Right lung (tissue), 10 donors: ENCODE measurements at places on chromosomes 2 and 18. TPM values are rescaled to one million over a fixed set of nuclear protein-coding genes. Genes with fewer than 3 reads are reported as not detected.

DNA sequence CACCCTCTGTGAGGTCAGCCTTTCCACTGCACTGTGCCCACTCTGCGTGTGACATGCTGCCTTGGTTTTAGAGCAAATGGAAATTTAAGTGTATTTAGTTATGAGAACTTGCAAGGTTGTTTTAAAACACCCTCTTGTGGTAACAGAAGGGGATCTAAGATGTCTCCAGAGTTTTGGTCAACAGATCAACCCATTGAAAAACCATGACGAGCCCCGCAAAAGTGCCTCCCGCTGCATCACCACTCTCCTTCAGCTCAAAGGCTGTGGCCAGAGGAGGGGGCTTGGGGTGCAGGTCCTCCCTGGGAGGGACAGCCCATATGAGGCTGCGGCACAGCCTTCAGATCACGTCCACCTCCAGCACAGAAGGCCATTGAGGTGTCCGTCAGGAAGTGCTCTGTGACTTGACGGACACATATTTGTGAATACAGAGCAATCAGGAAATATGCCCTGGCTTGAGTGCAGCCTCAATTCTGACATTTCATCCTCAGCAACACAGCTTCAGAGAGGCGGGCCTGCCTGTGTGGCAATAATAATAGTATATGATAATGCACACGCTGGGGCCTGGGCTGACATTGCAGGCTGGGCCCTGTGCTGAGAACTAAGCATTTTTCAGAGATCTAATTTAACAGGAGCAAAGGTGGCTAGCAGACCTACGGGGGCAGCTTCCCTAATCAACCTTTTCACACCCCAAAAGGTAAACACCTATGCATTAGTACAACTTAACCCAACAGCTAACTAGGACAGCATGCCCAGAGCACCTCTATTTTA, 213.9 kb downstream of the ANAPC1 start:
- no peak for DNase-seq

DNA sequence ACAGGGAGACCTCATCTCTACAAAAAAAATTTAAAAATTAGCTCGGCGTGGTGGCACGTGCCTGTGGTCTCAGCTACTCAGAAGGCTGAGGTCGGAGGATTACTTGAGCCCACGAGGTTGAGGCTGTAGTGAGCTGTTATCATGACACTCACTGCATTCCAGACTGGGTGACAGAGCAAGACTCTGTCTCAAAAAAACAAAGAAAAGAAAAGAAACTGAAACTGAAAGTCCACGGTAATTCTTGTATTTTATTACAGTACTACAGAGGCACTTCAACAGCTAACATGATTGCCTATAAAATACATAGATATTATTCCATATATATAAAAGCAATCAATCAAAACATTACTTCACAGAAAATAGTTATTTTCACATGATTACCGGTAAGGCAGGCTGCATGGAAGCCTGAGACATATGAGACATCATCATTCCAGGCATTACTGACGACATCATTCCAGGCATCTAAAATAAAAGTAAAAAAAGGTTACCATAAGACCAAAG, 23.1 kb downstream of the PRPF40A start:
- no peak for DNase-seq

GRCh38 chr18:22348521-22349316, 69.0 kb downstream of the CTAGE1 start:
- peak; percentile 56 for DNase-seq

DNA sequence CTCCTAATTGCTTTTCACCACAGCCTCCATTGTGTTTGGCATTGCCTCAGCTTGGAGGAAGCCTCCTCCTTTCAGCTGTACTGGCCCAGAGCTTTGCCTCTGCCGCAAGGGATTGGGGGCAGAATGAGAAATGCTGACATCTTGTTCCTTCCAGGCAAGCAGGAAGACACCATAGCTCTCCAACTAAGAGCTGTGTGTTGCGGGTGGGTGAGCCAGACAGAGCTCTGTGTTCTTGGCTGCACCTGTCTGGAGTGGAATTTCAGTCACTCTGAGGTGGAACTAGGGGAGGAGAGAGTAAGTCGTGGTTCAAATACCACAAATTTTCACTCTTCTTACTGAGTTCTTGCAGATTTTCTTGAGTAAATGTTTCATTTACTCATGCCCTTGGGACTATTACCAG, 36.6 kb upstream of the KCNF1 start:
- DNase-seq, result no peak

DNA sequence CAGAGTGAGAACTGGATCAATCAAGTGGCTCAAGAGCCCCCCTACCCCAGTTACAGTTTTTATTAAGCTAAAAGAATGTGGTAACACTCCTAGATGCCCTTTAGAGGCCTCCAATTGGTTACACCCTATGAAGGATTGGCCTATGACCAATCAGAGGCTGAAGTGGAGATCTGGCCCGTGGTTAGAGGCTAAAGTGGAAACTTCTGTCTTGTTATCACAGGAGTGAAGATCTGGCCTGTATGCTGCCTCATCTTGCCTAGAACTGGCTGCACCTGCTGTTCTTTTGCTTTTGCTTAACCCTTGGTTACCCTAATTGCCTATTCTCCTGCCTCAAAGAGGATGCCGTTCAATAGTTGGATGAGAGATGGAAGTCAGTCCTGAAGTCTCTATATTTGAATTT, 100.1 kb upstream of the MAP2 start:
- DNase-seq, result no peak

SERPINB2 gene
- polyA plus RNA-seq, result 0.24 TPM

DNA sequence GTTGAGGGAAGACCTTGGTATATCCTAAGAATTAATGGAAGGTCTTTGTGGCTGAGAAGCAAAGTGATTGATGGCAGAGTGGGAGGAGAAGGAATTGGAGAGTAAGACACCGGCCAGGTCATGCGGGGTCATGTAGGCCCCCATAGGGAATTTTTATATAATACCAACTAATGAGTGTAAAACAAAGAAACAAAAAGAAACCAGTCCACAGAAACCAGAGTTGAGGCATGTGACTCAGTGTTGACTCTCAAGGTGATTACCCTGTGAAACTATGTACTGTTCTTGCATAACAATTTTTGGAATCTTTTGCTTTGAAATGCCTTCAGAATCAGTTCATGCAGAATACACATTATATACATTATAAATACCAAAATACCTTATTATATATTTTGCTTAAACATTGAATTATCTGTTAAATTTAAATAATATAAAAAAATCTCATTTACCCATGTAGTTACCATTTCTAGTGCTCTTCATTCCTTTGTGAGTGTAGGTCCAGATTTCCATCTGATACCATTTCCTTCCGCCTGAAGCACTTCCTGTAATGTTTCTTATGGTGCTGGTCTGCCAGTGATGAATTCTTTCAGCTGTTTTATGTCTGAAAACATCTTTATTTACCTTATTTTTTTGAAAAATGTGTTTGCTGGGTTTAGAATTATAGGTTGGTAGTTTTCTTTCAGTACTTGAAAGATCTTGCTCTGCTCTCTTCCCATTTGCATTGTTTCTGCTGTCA, 8.6 kb downstream of the CLIP4 start:
- DNase-seq, result no peak

GRCh38 chr2:157327621-157328500, 2.2 kb upstream of the ERMN start:
- peak; percentile 54 for DNase-seq

DNA sequence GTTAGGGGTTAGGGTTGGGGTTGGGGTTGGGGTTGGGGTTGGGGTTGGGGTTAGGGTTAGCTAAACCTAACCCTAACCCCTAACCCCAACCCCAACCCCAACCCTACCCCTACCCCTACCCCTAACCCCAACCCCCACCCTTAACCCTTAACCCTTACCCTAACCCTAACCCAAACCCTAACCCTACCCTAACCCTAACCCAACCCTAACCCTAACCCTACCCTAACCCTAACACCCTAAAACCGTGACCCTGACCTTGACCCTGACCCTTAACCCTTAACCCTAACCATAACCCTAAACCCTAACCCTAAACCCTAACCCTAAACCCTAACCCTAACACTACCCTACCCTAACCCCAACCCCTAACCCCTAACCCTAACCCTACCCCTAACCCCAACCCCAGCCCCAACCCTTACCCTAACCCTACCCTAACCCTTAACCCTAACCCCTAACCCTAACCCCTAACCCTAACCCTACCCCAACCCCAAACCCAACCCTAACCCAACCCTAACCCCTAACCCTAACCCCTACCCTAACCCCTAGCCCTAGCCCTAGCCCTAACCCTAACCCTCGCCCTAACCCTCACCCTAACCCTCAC, 24.1 kb upstream of the RABL2A start:
- no peak for DNase-seq

CGREF1 gene
- 0.31 TPM for polyA plus RNA-seq

DNA sequence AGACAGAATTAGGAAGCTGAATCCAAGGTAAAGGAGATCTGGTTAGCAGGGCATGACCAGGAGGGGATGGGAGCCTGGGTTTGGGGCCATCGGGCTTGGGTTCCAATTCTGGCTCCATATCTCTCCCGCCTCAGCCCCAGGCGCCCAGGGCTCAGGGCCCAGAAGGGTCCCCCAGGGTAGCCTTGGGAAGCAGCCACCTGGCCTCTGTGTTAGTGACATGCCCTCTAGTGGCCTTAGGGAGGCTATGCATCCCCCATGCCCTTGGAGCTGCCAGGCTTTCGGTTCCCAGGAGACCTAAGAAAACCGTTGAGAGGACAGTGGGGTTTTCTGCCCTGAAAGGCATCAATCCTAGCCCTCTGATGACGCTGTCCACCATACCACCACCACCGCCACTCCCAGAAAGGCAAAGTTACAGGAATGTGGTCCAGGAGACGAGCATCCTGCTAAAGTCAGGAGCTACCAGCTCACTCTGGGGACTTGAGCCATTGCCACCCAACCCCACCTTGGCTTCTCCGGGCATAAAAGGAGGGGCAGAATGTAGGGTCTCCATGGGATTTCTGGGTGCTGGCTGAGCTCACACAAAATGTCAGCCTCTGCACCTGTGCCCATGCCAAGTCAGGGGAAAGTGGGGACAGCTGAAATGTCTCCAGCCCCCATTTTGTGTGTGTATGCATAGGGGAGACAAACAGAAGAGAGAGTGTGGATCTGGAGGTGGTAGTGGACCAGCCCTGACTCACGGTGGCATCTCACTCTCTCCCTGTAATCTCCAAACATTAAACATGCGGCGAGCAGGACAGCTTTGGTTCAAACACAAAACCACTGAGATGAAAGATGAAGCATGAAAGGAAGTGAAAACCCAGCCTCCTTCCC, 56.5 kb downstream of the EMX1 start:
- peak; percentile 15 for DNase-seq

- no peak for DNase-seq
These were observed 101.1 kb downstream of the TWIST2 start for GRCh38 chr2:238948765-238949641.

DPP10 gene
- 3.5 TPM for polyA plus RNA-seq

- no peak for DNase-seq
These were observed 50.1 kb upstream of the LPIN2 start for GRCh38 chr18:3062798-3063680.

GRCh38 chr2:6234702-6235101, 542.5 kb downstream of the SOX11 start:
- no peak for DNase-seq

GRCh38 chr2:188307850-188308283, 16.2 kb downstream of the GULP1 start:
- no peak for DNase-seq

DNA sequence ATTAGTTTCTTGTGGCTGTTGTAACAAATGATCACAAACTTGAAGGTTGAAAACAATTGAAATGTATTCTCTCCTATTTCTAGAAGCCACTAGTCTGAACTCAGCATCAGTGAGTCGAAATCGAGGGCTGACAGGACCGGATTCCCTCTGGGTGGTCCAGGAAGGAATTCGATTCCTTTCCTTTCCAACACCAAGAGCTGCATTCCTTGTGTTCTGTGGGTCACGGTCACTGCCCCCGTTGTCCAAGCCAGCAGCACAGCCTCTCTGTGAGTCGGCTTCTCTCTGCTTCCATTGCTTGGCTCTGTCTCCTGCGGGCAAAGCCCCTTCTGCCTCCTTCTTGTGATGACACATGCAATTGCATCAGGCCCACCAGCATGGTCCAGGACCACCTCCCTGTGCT, 67.3 kb downstream of the SMIM21 start:
- no peak for DNase-seq

DNA sequence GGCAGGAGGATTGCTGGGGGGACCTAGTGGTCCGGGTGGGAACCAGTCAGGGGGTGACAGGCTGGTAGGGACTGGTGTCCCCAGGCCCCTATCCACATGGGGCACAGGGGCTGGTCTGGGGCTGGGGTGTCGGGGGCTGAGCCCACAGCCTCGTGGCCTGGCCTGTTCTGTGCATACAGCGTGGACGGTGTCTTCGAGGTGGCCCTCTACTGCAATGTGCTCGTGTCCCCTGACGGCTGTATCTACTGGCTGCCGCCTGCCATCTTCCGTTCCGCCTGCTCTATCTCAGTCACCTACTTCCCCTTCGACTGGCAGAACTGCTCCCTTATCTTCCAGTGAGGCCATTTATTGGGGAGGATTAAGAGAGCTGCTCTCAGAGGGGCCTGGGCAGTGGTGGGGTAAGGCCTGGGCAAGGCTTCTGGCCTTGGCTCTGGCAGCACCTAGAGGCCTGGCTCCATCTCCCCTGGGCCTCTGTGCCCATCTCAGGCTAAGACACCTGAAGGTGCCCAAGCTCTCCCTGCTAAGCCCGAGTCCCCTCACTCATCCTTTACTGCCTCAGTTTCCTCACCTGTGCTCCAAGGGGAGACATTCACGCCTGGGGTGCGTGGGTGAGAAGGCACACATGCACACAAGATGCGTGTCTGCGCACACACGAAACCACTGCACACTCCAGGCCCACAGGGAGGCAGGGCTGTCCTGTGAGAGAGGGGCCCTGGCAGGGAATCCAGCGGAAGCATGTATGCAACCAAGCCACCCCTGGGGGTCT, 1.9 kb downstream of the CHRNG start:
- no peak for DNase-seq

GRCh38 chr2:241636182-241637017, 558 bp downstream of the THAP4 start:
- no peak for DNase-seq

GRCh38 chr18:46488471-46489213, 168.4 kb downstream of the LOXHD1 start:
- DNase-seq, result no peak

SNTG2 gene
- polyA plus RNA-seq, result 0.44 TPM

GRCh38 chr2:85151026-85151425, 17.8 kb downstream of the TCF7L1 start:
- no peak for DNase-seq

DNA sequence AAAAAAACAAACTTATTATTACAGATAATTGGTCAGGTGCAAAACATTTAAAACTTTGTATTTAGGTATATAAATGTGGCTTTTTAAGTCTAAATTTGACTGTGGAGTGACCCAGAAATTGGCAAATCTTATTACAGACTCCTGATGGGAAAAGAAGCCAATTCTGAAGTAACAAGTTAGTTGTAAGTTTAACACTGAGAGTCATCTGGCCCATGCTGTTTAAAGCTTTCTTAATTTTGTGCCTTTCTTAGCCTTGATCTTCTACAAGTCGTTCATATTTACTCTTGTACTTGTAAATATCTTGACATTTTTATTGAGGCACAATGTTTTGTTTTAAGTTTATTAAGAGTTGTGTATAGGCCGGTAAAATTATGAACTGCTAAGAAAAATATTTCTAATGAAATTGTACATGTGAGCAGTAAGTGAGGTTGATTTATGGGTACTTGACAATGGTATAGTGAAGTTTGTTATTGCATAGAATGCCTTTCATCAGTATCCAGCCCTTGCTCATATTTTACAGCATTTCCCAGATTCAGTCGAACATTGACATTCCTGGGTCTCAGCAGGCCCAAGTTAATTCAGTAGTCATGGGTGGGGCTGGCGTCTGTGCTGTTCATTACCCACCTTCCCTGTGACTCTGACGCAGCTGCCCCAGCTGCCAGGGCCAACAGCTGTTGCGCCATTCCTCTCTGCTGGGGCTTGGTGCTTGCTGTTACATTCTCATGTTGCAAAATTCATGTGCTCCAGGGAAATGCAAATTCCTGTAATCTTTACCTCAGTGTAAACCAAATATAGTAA, 121.4 kb downstream of the ZNF236 start:
- DNase-seq, result no peak

GRCh38 chr2:197251576-197251975, 59.0 kb downstream of the ANKRD44 start:
- DNase-seq, result no peak
